ENCODE measurements at places on chromosomes 12 and 14.

GRCh38 chr12:75308279-75308678, 21.8 kb downstream of the CAPS2 start:
- no peak for DNase-seq

- DNase-seq, result no peak
Measured at GRCh38 chr14:90560558-90560957, 163.7 kb downstream of the CALM1 start.

- peak; percentile 92 for DNase-seq
Measured at GRCh38 chr12:82685790-82686167, 927 bp upstream of the TMTC2 start.

GRCh38 chr14:51977075-51977474, 12.3 kb upstream of the RTRAF start:
- DNase-seq, result no peak

GRCh38 chr12:110270125-110270962, 10.7 kb upstream of the ATP2A2 start:
- DNase-seq, result no peak

- no peak for DNase-seq
Measured at GRCh38 chr12:83097643-83098342, 411.1 kb downstream of the TMTC2 start.

DNA sequence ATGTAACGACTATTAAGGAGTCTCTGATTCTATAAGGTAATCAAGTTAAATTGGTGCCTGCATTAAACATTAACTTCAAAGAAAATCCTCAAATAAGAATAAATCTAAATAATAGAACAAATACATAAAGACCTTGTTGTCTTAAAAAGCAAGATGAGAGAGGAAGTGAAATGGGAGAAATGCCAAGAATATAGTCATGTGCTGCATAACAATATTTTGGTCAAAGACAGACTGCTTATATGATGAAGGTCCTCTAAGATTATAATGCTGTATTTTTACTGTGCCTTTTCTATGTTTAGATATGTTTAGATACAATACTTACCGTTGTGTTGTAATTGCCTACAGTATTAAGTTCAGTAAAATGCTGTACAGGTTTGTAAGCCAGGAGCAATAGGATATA, 213.6 kb downstream of the C12orf42 start:
- no peak for DNase-seq

DNA sequence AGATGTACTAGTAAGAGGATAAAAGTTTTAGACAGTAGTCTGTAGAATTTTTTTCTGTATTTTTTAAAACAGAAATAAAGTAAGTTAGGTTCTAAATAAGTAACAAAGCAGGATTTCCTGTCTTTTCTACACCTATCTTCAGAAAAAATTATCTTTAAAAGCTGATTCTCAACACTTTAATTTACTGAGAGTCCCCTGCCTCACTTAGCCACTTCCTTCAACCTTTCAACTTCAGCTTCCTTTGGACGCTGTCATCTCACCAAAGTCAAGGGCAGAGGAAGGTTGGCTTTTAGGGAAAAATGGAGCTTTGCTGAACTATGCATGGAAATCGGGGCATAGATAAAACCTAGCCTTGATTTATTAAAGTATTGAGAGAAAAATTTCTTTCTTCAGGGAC, 44.9 kb upstream of the CERS5 start:
- no peak for DNase-seq

- DNase-seq, result no peak
Measured at GRCh38 chr14:51445001-51445390, 204.9 kb downstream of the TMX1 start.

GRCh38 chr12:122265886-122266229, 436 bp downstream of the VPS33A start:
- DNase-seq, result no peak

DNA sequence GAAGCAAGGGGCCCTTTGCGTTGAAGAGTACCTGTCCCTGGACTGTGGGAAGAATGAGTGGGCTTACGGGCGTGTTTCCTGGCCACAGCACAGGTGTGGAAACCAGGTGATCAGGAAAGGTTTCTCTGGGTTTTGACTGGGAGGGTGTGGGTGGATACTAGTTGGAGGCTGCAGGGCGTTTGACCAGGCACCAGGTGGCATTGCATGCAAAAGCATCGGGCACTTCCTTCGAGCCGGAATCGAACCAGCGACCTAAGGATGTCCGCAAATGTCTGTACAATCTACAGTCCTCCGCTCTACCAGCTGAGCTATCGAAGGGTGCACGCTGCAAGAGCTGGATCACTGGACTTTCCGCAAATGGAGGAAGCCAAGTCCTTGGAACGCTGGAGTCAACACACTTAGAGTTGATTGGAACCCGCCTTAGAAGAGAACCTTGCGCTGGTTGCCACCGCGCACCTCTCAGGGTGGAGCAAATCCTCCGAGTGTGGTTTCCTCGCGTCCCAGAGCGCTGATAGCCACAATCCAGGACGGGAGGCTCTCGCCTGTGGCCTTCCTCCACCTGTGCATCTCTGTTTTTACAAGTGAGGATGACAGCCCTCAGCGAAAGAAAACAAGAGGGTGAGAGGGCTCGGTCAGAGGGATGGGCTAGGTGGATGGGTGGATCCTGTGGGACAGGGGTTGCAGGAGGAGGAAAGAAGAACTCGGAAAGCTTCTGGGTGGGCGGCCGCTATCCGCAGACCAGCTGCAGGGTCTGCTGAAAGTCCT, 21.2 kb upstream of the RNASE4 start:
- peak; percentile 86 for DNase-seq

DNA sequence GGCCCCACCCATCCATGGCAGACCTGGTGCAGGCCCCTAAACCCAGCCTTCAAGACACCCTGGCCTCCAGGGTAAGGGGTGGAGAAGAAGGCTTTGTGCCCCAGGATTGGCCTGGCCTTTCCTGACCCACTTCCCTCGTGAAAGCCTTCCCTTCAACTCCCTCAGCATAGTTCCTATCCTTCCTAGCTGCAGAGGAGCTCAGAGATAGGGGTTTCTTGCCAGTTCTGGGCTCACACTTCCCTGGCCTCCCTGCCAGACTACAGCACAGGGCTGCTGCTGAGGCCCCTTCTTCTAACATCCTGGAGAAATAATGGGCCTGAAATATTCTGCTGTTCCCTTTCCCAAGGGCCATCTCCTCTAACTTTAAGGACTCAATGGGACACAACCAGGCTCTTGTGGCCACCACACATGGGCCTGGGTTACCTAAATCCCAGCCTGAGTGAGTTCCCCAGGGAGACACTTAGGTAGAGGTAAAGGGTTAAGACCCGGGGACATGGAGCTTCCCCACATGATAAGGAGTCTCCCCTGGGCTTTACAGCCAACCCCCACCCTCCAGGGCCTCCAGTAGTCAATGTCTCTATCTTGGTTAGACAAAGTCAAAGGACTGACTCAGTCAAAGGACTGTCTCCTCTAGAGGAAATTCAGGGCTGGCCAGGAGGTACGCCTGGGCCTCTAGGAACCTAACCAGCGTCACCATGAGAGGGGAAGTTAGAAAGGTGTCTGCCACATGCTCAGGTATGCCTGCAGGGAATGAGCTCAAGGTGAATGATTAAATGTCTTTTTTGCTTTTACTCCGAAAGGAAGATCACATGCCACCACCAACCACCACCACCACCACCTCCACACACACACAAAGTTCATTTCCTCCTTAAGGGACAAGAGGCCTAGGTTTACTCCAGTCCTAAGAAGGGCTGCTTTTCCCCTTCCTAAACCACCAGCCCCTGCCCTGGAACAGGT, 7.1 kb downstream of the ZFP36L1 start:
- DNase-seq, result peak; percentile 47
